ENCODE measurements at places on chromosomes 2 and 18.

DNA sequence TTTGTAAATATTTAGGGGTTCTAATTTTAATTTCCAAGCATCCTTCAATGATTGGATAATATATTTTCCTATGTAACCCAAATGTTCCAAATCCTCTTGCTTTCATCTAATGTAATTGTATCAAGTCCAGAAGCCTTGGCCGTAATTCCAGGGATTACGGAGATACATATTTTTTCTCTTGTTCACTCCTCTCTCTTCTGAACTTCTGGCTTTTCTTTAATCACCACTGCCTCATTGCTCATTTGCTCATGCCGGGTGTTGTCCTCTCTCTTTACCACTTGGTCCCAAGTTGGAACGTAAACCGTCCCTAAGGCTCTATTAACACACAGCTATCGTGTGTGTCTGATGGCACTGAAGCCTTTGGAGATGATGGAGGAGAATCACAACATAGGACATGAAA is 188.7 kb upstream of the COL3A1 start:
- DNase-seq: peak; percentile 21

DNA sequence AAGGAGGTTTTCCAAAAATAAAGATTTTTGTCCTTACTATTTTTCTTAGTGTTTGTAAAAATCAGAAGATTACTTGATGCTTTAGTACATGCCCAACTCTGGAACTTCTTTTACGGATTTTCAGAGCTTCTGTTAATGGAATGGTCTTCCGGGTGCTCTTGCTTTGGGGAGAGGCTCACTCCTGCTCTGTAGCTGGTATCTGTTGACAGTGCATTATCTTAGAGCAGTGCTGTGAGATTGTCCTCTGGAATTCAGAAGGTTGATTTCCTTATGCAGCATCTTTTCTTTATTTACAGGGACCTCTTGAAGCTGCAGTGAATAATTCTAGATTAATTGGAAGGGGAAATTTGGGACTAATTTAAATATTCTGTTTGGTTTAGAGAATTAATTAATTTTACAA is 4.6 kb downstream of the MAPRE2 start:
- no peak for DNase-seq

- peak; percentile 69 for DNase-seq
These were observed 100.1 kb upstream of the MAP4K4 start for GRCh38 chr2:101597347-101597944.

GRCh38 chr2:215933151-215933550 is 80.2 kb downstream of the MREG start:
- DNase-seq: no peak

GRCh38 chr2:133171393-133172004 is 396.8 kb downstream of the NCKAP5 start:
- DNase-seq: peak; percentile 44

DNA sequence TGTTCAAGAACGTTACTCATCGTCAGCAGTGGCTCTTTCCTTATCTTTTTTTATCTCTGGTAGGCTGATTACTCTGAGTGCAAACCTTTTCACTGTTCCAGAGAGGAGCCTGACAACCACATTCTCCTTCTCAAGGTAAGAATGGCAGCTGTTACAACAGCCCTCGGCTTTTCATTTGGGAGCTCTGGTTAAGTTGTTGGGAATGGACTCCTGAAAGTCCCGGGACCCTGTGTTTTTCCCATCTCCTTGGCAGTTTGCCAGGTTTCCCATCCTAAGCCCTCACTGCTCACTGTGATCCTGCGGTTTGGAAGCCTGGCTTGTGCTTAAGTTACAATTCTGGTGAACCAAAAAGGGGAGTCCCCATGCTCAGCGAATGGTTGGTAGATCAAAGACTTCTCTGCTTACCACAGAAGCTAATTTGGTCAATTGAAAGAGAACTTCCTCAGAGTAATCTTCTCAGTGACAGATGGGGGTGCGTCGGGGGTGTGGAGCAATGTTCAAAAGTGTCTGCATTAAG is 122.3 kb downstream of the LYPD6B start:
- DNase-seq: no peak

DNA sequence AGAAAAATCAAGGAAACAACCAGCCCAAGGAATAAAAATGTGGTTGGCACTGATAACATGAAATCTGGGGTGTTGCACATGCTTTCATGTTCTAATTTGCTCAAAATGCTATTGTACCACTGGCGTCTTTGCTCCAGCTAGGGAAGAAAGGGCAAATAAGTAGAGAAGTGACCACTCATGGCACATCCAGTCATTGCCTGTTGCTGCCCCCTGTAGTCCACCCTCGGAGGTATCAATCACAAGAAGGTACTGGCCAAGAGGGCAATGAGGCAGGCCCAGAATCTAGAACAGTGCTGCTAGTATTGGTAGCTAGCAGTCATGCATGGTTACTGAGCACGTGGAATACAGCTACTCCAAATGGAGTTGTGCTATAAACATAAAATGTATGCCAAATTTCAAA is 213.4 kb downstream of the CDCA7 start:
- DNase-seq: no peak

DNA sequence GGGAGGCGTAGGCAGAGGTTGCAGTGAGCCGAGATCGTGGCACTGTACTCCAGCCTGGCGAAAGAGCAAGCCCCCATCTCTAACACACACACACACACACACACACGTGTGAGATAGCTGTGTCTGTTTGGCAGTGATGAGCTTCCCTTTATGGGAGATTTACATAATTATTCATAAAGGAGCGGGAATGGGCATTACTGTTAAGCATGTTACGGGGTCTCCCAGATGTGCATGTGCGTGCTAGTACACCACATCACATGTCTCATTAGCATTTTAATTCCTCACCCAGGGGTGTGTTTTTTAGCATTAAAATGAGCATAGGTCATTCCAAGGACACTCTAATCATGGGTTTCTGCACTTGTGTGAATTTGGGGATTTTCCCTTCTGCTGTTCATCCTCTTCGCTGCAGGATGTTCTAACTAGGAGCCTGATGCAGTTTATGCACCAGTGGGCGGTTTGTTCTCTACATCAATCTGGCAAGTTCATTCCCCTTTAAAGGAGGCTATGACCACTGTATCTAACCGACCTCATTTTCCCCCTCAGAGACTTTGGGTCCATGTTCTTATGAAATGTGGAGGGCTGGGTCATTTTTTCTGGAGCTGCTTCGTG is 1.0 kb upstream of the FAM178B start:
- no peak for DNase-seq

DNA sequence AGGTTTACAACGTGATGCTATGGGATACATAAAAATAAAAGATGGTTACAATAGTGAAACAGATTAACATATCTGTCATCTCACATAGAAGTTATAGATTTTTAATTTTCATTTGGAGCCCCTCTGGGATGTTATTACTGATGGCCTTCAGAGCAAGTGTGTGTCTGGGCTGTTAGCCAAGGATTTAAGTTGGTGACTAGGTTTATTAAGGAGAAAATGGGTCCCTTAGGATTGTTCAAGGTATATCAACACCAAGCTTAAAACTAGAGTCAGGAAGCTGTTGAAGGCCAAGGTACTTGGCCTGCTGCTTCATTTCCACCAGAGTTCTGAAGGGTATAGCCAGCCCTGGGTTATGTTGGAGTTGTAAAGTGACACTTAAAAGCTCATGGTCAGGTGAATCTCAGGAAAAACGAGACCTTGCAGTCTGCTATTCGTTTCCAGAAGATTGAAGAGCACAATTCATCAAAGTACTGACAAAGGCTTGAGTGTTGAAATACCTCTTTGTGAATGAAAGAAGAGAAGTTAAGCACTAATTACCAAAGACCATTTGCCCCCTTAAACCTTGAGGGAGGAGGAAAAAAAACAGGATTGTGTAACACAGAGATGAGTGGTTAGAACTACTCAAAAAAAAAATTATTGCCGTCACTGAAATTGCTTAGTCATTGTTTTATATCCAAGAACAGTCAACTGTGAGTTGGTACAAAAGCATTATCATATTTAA is 48.4 kb downstream of the MAP2 start:
- DNase-seq: peak; percentile 32

DNA sequence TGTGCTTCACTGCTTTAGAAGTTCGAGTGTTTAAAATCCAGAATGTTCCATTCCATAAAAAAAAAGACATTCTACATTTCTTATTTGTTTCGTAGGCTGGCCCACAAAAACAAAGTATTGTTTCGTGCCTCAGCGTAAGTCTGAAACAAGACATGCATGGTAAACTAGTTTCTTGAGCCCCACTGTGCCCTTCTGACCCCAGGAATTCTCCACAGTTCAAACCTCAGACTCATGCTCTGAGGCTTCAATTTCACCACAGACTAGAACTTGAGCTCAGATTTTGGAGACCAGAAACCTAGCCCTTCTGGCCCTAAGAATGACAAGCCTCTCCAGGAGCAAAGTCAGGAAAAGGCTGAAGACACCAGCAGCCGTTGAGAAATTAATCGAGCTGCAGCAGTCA is 151.5 kb downstream of the SLC8A1 start:
- no peak for DNase-seq

DNA sequence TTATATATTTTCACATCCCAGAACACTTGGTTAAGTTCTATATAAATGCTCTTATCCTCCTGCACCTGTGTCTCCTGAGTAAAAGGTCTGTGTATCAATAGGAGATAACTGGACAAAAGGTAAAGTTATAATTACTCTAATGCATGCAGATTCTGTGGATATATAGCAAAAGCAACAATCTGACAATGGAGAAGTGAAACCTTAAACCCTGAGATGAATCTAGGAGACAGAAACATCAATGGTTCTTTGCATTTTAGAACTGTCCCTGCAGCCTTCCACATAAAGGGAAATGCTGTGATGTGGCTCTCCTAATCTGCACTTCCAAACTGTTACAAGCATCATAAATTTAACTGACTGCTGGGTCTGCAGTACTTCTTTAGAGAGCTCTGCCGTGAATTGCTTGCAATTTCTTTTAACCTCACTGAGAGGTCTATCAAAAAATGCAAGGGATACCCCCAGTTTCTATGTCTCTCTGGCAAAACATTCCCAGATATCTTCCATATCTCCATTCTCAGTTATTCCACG is 42.8 kb upstream of the FSIP2 start:
- DNase-seq: no peak

DNA sequence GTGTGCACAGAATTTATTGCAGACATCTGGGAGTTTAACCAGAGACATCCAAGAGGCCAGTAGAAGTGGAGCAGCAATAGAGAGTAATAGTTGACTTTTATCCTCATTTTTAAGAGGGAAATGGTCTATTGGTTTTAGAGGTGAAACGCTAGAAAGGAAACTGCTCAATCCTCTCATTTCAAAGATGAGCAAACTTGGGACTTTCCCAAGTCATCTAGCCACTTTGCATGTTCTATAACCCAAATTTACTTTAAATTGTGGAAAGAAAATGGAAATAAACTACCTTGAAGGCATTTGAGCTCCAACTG is 601.7 kb downstream of the ARHGAP15 start:
- DNase-seq: peak; percentile 39

DNA sequence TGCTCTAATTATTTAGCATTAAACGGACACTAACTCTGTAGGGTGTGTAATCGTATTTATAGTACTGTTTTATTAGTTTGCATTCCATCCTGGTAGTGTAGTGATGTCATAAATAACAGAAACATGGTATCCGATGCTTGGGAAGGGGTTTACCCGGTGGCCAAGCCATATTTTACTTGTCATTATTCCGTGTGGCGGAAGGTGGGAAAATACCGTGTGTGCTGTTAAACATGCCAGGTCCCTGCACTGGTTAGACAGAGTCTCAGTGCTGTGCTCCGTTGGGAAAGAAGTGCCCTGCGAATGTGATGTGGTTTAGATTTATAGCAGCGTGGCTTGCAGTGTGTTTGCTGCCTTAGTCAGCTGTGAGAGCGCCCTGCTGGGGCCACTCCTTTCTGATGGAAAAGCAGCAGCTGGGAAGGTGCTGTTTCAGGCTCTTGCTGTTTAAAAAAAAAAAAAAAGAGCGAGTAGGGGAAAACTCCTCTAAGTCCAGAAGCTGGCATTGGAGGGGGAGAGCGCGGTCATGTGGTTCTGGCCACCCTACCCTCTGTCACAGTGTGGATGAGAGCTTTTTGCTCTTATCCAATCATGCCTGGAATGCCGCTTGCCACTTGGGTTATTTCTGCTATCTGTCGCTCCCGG is 211.0 kb downstream of the NEDD4L start:
- DNase-seq: no peak
